ENCODE measurements at places on chromosomes 13 and 19. TPM values are rescaled to one million over a fixed set of nuclear protein-coding genes. Genes with fewer than 3 reads are reported as not detected.

- DNase-seq: no peak
These were observed 8.8 kb downstream of the ADAT3 start for GRCh38 chr19:1913781-1914577.

DNA sequence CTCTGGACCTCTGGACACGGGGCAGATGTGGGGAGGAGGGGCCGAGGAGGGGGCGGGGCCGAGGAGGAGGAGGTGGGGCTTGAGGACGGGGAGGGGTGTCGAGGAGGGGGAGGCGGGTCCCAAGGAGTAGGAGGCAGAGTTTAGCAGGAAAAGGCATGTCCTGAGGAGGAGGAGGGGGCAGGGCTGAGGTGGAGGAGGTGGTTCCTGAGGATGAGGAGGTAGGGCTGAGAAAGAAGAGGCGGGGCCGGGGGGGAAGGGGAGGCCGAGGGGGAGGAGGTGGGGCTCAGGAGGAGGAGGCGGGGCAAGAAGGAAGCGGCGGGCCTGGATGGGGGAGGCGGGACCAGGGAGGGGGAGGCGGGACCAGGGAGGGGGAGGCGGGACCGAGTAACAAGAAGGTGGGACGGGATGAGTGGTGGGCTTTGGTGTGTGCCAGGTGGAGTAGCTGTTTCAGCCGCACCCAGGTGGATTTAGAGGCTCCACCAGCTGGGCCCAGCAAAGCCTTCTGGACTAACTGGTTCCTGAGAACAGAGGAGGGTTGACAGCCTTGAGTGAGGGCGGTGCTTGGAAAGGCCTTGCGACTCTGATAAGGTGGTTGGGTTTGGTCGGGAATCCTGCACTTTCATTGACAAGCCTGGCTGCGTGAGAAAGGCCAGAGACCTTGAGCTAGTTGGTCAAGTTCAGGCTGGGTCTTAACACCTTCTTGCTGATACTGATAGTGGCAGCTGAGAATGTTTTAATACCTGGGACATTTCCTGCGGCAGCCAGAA lies 7.7 kb downstream of the TECR start:
- DNase-seq: peak; percentile 61

GRCh38 chr19:40553885-40554857 lies 22.5 kb upstream of the SHKBP1 start:
- DNase-seq: no peak

DNA sequence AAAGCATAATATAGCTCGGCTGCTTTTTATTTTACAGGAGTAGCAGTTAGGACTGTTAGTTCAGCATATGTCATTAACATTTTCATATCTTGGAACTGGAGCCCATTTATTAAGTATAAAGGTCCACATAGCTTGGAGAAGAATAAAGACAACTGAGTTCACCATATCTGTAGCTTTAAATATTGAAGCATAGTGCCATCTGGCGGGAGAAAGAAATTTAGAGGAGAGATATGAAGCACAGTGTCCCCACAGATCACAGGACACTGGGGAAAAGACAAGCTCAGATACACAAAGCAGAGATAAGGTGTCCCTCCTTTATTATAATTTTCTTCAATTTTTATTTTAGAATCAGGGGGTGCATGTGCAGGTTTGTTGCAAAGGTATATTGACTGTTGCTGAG lies 104.7 kb upstream of the FREM2 start:
- DNase-seq: peak; percentile 33

DNA sequence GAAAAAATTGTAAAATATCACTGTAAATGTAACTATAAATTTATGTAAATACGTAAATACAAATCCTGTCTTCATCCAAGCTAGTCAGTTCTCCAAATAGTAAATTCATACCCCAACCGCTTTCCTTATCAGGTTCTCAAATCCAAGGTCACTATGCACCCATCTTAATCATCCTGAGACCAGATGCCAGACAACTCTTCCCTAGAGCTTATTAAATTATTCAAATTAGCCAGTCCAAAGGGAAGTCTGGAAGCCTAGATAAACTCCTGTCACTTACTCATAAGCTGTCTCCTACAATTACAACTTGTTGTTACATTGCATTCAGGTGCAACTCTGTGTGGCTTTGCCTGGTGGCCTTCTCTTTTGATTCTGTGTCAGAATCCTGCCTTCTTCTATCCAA lies 836.1 kb upstream of the PCDH20 start:
- no peak for DNase-seq

DNA sequence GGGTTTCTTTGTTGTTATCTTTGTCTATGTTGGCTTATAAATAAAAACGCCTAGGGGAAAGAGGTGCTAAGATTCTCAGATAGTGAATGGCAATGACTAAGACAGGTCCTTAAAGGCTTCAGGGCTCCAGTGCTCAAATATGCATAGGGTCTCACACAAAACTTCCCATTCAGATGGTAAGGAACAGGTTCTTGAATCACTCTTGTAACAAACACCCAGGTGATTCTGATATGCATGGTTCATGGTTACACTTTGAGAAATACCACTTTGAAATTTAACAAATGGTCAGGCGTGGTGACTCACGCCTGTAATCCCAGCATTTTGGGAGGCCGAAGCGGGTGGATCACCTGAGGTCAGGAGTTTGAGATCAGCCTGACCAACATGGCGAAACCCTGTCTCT lies 17.1 kb downstream of the NUDT15 start:
- no peak for DNase-seq

ASF1B gene
- total RNA-seq: 1.7 TPM

RNF17 gene
- total RNA-seq: not detected

PRR19 gene
- 0.90 TPM for total RNA-seq

All from fibroblast of the aortic adventitia (primary cell).